ENCODE measurements at places on chromosomes 7 and 10.

DNA sequence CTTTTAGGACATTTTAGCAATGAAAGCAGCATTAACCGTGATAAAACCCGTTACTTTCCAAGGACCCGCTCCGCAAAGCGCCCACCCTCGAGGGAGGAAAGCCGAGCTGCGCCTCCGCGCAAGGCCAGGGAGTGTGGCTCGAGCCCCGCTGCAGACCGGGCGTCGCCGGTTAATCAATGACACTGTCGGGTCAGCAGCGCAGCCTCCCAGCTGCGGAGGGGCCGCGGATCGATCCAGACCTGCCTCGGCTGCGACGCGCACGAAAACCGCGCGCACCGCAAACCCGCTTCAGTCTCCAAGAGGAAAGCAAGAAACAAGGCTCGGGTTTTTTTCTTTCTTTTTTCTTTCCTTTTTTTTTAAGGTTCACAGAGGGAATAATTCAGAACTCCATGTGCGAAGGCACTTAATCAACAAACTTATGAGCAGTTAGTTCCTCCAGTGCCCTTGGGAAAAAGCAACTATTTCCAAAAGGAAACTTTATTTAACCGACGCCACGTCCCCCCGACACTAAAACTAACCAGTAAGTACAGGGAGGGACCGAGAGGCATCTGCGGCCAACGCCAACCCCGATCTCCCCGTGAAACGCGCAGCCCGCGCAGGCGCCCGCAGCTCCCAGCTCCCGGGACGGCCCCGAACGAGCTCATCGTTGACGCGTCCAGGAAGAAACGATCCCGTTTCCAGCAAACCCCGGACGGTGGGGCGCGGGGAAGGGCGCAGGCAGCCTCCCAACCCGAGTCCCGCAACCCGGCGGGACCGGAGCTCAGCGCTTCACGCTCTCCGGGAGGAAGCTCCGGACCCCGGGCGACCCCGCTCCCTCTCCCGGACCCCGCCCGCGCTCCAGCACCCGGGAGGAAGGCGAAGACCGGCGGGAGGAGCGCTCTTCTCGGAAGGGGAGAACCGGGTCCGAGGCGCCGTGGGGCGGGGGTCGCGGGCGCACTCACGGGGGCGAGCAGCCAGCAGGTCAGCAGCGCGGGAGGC, 598 bp downstream of the VIPR2 start:
- peak; percentile 27 for DNase-seq

GRCh38 chr7:20409961-20410360, 79.3 kb downstream of the ITGB8 start:
- no peak for DNase-seq

- no peak for DNase-seq
Measured at GRCh38 chr7:48170506-48170905, 752 bp upstream of the ABCA13 start.

- DNase-seq: no peak
Measured at GRCh38 chr7:98930921-98931320, 52.6 kb downstream of the TRRAP start.

DNA sequence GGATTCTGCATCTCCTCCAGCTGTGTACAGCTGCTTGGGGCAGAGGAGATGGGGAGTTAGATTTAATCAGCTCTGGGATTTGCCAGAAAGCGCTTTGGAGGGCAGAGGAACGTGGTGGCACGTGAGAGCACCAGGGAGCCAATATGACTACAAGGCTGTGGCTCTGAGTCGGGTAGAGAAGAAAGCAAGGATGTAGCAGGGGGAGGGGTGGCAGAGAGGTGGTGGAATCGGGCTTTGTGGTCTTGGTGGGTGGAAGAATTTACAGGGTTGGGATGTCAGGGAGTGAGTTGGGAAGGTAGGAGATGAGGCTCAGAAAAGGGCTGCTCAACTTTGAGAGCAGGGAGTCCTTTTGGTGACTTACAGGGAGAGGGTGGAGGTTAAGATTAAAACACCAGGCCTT, 113.6 kb downstream of the CCNY start:
- DNase-seq: no peak
